ENCODE measurements at places on chromosomes 4 and X.

GRCh38 chrX:44733931-44734330 is 109.9 kb upstream of the DUSP21 start:
- DNase-seq, result no peak

DNA sequence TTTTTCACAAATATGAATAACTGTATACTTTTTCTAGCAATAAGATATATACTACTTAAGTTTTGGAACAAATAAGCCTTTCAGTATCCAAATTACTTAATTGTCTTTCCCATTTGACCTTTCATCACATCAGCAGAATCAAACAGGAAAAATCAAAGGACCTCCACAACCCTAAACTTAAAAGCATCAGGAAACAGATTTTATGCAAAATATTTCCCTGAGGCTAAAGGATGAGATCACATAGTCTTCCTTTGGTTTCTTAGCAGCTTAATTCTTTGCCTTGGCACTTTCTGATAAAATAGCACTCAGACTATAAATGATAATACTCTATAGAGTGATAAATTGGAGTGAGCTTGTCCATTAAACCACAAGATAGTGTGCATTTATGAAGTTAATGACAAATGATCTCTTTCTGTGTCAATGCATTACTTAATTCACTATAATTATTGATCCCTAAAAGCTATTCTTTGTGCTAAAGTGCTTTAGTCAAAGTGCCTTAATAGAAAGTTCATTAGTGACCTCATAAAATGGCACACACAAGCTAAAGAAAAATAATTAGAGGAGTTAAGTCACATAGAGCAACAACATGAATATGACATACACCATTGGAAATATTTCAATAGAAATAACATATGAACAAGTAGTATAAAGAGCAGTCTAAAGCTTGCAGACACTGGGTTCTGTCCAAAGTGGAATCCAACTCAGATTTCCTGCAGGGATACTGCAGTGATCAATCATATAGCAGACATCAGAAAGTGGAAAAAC is 15.7 kb upstream of the NDST3 start:
- no peak for DNase-seq

GRCh38 chr4:74764119-74764518 is 30.2 kb downstream of the BTC start:
- no peak for DNase-seq

DNA sequence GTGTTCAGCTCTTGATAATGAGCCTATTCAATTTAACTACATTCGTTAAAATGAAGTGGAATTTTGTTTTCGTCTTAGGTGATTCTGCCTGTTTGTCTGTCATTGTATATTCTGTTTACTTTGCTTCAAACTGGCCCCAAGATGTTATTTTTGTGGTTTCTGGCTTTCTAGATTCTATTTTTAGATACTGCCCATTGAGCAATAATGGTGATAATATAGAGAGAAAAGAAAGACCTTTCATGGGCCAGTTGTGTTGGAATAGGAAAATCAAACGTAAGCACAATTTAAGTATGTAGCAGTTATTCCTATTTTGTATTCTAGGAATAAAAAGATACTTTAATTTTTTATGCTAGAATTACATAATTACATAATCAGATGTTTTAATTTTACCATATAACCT is 4.0 kb downstream of the CDKN2AIP start:
- no peak for DNase-seq

GRCh38 chrX:53681661-53682060 is 4.9 kb downstream of the HUWE1 start:
- no peak for DNase-seq

DNA sequence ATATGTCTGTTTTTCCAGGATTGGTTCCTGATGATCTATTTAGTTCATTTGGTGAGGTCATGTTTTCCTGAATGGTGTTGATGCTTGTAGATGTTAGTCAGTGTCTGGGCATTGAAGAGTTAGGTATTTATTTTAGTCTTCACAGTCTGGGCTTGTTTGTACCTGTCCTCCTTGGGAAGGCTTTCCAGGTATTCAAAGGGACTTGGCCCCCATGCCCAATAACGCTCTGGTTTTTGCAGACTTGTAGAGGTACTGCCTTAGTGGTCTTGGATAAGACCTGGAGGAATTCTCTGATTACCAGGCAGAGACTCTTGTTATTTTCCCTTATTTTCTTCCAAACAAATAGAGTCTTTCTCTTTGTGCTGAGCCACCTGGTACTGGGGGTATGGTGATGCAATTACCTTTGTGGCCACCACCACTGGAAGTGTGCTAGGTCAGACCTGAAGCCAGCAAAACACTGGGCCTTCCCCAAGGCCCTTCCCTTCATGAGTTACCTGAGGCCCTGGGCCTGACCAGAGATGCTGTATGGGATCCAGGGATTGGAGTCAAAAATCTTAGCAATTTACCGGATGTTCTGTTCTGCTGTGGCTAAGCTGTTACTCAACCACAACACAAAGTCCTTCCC is 63.3 kb upstream of the RXFP1 start:
- DNase-seq, result no peak

DNA sequence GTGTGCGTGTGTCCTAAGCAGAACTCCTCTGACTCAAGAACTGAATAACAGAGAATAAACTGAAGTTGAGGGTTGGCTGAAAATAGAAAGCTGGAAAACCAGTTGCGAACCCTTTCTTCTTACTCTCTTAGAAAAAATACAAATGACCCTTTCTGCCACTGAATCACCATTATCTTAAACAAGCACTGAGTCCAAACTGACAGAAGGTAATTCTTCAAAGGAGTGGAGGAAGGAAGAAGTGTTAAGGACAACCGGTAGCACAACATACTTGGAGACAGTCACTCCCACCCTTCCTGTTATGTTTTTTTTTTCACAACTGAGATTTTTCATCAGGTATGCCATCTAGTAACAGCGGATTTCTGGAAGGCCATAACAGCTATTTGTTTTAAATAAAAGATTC is 38.1 kb downstream of the HELQ start:
- no peak for DNase-seq

DNA sequence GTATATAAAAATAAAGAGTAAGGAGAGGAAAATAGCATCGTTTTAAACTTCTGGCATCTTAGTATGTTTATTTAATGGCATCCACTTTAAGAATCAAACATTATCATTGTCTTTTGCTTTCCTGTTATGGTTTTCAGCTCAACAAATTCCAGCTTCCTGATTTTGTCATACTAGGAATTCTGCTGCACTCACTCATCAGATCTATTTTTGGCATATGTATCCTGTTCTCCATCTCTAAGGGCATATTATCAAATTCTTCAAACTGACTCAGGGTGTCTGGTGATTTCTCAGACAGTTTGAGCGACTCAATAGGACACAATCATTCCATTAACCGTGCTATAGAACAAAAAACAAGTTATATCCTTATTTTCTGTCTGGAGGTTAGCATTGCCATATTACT is 248.5 kb upstream of the DIAPH2 start:
- DNase-seq, result no peak

DNA sequence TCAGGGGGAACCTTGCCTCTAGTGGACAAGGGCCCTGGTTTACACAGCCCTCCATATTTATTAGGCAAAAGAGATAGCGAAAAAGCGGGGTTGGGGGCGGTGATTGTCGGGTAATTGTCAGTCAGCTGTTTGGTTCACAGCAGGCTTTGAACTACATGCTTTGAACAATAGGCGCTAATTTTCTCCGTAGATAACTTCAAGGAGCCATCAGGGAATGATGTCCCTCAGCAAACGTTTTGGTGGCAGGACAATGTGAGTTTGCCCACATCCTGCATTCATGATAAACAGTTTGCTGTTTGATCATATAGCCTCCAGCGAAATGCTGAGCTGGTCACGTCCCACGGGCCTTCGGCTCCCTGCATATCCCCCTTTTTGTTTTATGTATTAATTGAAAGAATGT is 65.2 kb downstream of the KANTR start:
- DNase-seq, result no peak

GRCh38 chr4:156223985-156224384 is 270.3 kb upstream of the CTSO start:
- no peak for DNase-seq

- DNase-seq, result no peak
These were observed 212.3 kb downstream of the NAP1L3 start for GRCh38 chrX:93461060-93461459.

GRCh38 chr4:1950369-1950768 is 58.4 kb downstream of the NELFA start:
- DNase-seq, result no peak

DNA sequence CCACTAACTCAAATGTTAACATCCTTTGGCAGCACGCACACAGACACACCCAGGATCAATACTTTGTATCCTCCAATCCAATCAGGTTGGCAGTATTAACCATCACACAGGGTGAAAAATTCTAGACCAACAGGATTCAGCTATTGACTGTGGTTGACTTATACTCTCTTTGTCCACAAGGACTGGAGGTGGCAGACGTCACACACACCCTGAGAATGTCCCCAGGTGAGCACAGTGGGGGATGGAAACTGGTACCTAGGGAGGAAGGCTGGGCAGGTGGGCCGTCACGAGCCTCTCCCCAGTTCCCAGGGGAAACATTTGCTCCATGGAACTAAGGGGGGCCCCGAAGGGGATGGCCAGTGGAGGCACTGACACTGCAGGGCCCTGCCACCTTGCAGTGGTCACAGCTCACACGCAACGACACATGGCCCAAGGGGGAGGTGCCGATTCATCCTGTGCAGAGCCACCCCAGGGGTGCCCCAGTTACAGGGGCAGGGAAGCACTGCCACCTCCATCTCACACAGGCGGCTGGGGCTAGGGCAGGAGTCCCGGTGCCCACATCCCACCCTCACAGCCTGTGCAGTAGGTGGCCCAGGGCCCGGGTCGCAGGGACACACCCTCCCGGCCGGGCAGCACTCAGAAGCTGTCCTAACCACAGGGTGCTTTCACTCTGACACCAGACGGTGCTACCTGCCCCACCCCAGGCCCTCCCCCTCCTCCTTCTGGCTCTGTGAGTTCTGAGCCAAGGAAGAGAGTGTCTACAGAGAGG is 17.4 kb downstream of the ZFYVE28 start:
- DNase-seq, result no peak

DNA sequence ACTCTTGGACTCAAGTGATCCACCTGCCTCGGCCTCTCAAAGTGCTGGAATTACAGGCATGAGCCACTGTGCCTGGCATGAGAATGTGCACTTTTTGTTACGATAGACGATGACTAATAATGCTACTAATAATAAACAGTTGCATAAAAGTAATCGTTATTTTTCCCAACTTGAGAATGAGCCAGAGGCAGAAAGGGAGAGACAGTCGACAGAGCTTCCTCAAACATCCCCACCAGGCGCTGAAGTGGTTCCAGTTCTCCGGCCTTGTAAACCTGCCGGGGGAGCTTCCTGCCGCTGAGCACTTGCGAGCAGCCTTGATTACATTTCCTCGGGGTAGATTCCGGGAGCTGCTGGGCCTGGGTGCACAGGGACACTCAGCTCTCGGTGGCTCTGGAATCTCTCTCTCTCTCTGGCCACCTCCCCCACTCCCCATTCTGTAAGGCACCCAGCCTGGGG is 8.9 kb upstream of the HTRA3 start:
- no peak for DNase-seq

DNA sequence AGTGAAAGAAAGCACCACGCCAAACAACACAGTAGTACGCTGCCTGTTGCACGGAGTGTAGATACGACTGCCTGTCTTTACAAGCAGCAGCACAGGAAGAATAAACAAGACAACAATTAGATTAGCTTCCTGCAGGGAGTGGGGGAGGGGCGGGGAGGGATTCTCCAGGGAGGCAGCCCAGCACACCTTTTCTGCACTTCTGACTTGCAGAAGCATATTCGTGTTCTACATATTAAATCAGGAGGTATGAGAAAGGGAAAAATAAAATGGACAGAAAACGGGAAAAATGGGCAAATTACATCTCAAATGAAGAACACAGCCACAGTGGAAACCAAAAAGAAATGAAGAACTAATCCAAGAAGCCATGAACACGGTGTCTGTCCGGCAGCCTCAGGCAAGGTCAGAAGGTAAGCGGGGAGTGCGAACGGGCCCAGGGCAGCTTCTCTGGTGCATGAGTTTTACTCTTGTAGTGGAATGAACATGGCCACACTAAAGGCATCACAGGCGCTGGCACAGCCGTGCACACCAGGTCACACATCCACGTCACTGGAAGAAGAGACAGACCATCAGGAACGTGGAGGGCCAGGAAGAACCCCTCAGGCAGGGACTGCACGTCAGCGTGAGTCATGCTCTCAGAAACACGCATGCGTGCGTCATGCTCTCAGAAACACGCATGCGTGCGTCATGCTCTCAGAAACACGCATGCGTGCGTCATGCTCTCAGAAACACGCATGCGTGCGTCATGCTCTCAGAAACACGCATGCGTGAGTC is 20.1 kb upstream of the ADRA2C start:
- no peak for DNase-seq

DNA sequence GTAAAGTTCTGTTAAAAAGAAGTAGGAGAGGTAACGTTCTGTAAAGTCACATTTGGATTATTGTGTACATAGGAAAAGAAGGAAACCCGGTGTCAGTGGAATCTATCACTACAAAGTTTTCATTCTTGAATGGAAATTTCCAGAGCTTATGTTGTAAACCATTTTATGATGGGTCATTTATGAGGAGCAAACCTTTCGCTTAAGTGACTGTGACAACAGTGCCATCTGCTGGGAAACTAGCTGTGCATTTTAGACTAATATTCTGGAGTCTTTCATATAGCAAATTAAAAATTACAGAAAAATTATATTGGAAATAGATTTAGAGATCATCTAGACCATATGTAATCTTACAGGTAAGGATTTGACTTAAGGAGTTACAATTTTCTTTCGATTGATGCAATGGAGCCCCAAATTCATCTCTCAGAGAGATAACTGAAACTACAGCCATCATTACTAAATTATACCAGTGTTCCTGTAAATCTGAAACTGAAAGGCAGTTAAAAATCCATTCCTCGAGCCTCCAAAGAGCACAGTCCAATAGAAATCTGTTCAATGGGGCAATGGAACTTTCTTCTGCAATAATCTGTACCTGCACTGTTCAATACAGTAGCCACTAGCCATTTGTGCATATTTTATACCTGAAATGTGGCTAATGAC is 26.9 kb downstream of the ASB9 start:
- peak; percentile 18 for DNase-seq

- no peak for DNase-seq
These were observed 129.8 kb downstream of the PPP3CA start for GRCh38 chr4:101217353-101218031.

- peak; percentile 15 for DNase-seq
These were observed 19.9 kb downstream of the COPS4 start for GRCh38 chr4:83054928-83055327.

DNA sequence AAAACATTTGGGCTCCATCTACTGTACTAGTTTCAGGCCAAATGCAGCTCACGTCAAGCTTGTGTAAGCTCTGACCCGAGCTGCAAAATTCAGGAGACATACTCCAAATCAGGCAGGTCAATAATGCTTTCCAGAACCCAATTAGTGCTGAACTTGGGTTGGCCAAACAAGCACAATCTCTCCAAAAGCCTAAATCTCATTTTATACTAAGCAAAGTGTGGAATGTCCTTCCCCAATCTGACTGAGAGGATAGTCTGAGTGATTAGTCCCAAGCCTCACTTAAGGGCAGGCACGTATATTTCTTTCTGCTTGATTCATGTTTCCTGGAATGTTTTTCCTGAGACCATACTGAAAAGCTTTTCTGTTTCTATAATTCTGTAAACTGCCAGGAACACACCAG is 79.9 kb downstream of the NKX6-1 start:
- no peak for DNase-seq

GRCh38 chr4:57314636-57315035 is 204.5 kb upstream of the IGFBP7 start:
- no peak for DNase-seq

GRCh38 chrX:53323196-53323595 is 41.8 kb upstream of the IQSEC2 start:
- DNase-seq, result no peak

Measured in Jurkat, Clone E6-1 (cell line).